ENCODE measurements at places on chromosomes 12 and 14.

DNA sequence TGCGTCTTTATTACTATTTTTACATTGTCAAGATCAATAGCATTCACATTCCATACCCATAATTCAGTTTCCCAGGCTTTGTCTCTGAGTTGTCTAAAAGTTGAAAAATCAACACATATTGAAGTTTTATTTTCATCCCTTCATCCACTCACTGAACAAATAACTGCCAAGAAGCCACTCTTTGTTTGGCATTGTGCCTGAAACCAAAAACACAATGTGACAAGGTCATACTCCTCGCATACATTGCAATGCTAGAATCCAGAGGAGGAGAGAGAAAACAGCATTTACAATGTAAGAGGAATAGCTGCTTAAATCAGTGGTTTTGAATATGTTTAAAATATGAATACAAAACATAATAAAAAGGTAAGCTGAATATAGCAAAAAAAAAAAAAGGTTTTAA lies 71.8 kb downstream of the CCDC60 start:
- no peak for DNase-seq

DNA sequence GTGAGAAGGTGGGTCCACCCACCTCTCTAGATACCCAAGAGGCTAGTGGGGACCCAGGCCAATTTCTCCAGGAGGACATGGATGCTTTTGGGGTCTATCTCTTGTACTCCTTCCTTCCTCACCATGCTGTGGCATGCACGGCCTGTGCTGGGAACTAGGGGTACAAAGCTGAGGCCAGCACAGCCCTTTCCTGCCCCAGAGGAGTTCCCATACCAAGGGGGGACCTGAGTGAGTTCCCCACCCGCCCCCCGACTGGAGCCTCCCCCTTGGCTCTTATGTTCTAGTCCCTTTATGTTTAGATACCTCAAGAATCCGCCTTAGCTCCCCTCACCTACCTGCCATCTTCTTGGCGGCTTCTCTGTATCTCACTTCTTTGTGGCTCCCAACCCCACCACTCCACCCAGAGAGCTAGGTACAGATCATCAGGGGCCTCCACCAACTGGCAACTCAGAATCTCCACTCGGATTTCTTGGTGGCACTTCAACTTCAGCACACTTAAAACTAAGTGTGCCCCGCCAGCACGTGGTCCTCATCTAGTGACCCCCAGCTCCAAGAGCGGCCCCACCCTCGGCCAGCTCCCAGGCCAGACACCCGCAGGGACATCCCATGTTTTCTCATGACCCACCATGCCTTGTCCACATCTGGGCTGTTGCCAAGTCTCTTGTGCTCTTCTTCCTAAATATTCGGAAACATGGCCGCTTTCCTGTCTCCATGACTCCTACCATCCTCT lies 115.2 kb upstream of the RTL1 start:
- DNase-seq, result no peak

GRCh38 chr12:76190299-76190698 lies 105.8 kb upstream of the NAP1L1 start:
- DNase-seq, result no peak

DNA sequence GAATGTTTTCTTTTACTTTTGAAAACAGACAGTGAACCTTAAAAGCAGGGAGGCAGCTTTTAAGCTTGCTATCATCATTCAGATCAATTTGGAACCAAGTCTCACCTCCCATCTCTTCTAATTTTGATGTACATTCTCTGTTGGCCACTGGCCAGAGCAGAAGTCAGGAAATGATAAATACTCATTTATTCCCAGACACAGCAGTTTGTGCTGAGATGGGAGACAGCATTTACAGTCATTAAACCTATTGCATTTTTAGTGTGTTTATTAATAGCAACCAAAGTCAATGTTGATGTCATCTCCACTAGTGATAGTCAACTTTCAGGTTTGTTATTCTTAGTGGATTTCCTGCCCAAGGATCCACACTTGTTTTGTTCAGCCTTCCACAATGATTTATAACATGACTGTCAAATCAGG lies 320.0 kb upstream of the ATP2B1 start:
- no peak for DNase-seq

DNA sequence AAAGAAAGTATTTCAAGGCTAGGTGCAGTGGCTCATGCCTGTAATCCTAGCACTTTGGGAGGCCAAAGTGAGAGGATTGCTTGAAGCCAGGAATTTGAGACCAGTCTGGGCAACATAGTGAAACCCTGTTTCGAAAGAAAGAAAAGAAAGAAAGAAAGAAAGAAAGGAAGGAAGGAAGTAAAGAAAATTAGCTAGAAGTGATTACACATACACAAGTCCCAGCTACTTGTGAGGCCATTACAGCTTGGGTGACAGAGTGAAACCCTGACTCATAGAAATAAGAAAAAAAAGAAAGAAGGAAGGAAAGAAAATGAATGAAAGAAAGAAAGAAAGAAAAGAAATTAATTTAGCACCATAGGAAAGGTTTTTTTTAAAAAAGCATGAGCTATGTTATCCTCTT lies 33.3 kb upstream of the PPP1CC start:
- DNase-seq, result no peak

GRCh38 chr12:125773033-125773640 lies 707.9 kb downstream of the AACS start:
- DNase-seq, result no peak

DNA sequence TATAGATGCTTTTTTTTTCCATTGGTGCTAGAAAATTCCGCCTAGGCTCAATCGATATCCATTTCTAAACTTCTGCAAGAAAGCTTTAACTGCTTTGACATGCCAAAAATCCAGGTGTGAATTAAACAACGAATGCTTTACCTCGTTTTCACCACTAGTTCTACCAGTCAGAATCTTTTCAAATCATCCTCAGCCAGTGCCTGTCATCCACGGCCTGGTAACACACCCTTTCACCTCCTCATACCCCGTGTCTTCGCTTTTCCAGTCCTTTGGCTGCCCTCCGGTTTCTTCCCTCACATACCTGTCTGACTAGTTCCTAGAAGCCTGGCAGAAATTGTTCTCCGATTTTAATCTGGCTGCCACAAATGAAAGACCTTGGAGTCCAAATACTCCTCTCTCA lies 1.4 kb upstream of the PHC1 start:
- DNase-seq, result no peak

- no peak for DNase-seq
Observed at GRCh38 chr12:2299206-2299605, 246.4 kb downstream of the CACNA1C start.
